ENCODE measurements at places on chromosomes 4 and X. TPM values are rescaled to one million over a fixed set of nuclear protein-coding genes. Genes with fewer than 3 reads are reported as not detected.

VEGFC gene
- 19.5 TPM for polyA plus RNA-seq

S100P gene
- not detected for polyA plus RNA-seq

ARSD gene
- polyA plus RNA-seq: 46.7 TPM

ZFP92 gene
- 3.9 TPM for polyA plus RNA-seq

CHM gene
- 9.7 TPM for polyA plus RNA-seq

CNKSR2 gene
- 1.5 TPM for polyA plus RNA-seq

EVC gene
- 16.4 TPM for polyA plus RNA-seq

KIT gene
- 21.7 TPM for polyA plus RNA-seq

ARHGAP24 gene
- polyA plus RNA-seq: 16.7 TPM
